ENCODE measurements at places on chromosomes 1 and 21.

- DNase-seq, result no peak
Measured at GRCh38 chr1:241888232-241888631, 40.2 kb downstream of the EXO1 start.

- no peak for DNase-seq
Measured at GRCh38 chr1:226976978-226977642, 37.0 kb downstream of the COQ8A start.

DNA sequence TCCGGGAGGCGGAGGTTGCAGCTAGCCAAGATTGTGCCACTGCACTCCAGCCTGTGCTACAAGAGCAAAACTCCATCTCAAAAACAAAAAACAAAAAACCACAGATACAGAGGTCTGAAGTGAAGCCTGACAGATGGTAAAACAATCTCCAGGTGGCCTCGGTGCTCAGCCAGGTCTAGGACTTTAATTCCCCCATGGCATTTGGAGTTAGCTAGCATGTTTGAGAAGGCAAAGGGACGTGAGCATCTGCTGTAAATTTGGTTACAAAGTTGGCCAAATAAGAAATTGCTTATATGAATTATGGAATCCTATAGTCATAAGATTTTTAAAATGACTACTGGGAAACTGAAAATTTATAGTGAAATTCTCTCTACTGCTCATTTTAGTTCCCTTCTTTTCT, 98.3 kb upstream of the FMN2 start:
- DNase-seq, result no peak

GRCh38 chr1:156388174-156389137, 19.4 kb downstream of the RHBG start:
- DNase-seq, result no peak

DNA sequence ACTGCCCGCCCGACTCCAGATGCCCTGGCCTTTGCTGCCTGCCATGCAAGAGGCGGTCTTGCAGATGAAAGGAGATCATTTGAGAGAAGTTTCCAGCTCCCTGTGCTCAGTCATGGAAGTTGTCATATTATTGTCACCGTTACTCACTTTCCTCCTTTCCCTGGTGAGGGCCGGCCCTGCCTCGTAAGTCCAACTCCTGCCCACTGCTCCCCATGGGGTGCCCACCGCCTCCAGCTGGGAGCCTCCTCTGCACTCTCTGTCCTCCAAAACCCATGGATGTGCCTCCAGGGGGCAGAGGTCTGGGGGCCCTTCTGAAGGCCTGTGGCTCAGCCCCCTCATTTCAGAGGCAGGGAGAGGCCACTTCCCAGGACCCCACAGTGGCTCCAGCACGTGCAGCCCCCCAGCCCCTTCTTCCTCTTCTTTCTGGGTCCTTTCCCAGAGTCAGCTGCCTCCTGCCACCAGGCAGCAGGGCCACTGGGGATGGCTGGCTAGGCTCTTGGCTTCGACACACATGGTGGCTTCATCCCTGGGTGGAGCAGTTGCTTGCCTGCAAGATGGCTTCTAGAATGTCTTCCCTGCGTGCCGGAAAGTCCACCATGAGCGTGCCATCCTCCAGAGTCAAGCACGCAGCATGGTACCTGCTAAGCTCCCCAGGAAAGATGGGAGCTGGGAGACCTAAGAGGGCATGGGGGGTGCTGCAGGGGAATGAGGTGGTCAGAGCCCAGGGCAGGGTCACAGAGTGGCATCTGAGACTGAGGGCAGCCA, 97.9 kb upstream of the RUNX3 start:
- DNase-seq, result no peak

- DNase-seq, result no peak
Measured at GRCh38 chr1:192660613-192661012, 24.7 kb downstream of the RGS13 start.

DNA sequence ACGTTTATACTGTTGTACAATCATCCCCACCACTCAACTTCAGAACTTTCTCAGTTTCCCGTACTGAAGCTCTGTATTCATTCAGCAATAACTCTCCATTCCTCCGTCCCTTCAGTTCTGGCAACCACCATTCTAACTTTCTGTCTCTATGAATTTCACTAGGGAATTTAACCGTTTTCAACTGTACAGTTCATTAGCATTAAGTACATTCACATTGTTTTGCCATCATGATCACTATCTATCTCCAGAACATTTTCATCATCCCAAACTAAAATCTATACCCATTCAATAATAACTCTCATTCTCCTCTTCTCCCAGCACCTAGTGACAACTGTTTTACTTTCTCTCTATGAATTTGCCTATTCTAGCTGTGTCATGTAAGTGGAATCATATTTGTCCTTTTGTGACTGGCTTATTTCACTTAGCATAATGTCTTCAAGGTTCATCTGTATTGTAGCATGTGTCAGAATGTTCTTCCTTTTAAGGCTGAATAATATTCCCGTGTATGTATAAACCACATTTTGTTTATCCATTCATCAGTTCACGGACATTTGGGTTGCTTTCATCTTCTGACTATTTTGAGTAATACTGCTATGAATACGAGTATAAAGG, 75.0 kb downstream of the CEP350 start:
- DNase-seq, result no peak

DNA sequence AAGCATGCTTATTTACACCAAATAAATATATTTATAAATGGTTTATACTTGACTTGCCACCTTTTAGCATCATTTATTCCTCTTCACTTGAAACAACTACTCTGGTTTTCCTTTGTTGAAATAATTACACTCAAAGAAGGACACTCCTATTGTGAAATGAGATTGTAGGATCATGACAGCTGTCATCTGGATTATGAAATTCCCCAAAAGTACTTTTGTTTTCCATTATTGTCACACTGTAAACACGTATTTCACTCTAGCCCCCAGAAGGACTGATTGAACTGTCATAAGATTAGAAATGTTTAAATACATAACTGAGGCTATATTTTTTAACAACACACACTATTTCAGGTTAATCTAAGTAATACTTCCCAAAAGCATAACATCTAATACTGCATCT, 593.8 kb downstream of the LRRIQ3 start:
- no peak for DNase-seq

DNA sequence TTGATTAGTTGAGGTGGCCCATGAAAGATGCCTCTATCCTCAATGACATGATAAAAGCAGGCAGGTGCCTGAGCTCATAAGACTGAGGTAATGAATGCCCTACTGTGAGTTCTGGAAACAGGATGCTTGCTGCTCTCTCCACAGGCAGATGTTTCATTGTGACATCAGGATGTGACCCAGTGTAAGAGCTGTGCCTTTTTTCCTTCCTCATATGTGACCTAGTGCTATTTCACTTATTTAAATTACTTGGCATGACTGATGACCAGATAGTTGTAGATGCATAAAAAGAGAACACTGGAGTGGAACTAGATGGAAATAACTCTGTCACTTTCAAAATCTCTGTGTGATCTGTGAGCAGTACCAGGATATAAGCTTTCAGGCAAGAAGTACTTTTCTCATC, 31.9 kb downstream of the KIF14 start:
- no peak for DNase-seq

- DNase-seq, result no peak
Measured at GRCh38 chr1:47834326-47834725, 162.9 kb downstream of the TRABD2B start.

DNA sequence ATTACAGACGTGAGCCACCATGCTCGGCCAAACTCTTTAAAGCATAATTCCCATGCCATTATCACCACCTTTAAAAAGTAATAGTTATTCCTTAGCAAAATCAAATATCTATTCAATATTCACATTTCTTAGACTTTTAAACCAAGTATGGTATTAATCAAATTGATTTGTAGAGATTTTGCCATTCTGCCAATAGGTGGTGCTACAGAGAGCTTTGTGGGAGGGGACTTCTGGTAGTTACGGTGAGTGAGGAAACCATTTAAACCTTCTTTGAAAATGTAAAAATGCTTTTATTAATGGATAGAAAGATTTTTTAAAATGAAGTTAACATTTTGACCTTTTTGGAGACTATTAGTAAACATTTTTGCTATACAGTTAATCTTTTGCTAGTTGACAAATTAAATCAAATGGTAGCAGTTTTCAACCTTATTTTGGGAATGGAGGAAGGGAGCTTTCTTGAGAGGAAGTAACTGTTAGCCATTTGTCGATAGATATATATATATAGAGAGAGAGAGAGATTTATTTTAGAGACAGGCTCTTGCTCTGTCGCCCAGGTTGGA, 19.3 kb downstream of the IARS2 start:
- no peak for DNase-seq

DNA sequence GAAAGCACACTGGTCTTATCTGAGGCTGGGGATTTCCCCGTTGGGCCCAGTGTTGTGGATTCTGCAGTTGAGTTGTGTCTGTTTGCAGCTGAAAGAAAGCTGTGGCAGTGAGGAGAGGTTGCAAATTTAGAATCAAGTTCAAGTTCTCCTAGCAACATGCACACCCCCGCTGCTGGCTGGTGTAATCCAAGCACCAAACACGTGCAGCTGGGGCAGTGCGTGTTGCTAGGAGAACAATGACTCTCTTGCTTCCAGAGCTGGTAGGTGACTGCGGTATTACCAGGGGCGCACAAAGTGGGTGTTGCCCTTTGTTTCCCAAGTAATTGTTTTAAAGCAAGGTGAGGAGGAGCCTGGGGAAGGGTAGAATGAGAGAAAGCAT, 91.5 kb downstream of the IER5 start:
- no peak for DNase-seq

DNA sequence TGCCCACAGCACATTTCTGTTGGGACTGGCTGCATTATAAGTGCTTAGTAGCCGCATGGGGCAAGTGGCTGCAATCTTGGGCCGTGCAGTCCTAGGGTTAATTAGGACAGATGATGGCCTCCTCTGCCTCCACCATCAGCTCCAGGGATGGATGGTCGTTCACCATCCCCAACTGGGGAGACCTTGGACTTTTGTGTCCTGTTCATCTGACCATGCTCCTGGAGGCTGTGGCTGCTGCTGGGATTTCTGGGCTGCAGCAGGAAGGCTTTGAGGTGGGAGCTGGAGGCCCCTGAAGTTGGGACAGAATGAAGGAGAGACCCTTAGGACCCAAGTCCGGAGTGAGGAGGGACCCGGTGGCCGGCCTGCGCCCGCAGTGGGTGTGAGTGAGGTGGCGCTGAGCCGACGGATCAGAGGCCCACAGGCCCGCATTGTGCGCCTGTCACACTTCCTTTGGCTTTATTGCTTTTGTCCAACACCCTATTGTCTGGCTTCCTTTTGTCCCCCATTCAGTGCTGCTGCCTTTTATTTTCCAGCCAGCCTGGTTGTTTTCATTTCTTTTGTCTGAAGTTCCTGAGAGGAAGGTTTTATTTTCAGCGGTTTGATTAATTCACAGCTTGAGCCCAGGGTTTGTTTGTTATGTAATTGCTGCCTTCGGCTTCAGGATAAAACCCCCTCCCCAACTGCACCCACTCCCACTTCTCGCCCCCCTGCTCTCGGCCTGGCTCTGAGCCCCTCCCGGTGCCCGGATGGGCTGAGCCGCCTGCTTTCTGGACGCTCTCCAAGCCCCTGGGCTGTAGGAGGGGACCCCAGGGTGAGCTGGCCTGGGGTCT, 35.6 kb downstream of the SOX13 start:
- DNase-seq, result no peak

GRCh38 chr1:110672001-110672752, 2.6 kb downstream of the KCNA3 start:
- DNase-seq, result peak; percentile 56

DNA sequence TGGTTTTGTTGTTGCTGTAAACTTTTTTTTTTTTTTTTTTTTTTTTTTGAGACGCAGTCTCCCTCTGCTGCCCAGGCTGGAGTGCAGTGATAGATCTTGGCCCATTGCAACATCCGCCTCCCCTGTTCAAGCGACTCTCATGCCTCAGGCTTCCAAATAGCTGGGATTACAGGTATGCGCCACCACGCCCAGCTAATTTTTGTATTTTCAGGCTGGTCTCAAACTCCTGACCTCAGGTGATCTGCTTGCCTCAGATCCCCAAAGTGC, 78.9 kb upstream of the SLC45A1 start:
- no peak for DNase-seq

GRCh38 chr21:42421018-42421793, 17.5 kb downstream of the UBASH3A start:
- DNase-seq, result no peak

DNA sequence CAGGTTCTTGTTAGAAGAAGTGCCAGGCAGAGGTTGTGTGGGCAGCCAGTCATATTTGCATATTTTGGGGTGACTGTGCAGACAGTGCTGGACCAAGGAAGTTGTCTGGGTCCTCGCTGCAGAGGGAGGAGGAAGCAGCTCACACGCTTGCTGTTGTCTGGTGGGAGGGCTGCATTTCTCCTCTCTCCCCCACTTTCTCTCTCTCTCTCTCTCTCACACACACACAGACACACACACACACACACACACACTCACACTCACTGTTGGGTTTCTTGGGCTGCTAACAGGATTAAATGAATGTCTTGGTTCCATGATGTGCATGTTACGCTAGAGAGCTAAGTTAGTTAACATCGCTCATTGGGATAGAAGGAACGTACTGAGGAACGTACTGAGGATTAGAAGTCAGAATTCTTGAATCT, 72.9 kb downstream of the AGPAT3 start:
- DNase-seq, result no peak

GRCh38 chr21:45432575-45433255, 27.8 kb downstream of the COL18A1 start:
- no peak for DNase-seq

GRCh38 chr1:206674745-206675175, 9.9 kb upstream of the MAPKAPK2 start:
- no peak for DNase-seq

GRCh38 chr1:50270926-50271325, 152.3 kb downstream of the DMRTA2 start:
- no peak for DNase-seq

DNA sequence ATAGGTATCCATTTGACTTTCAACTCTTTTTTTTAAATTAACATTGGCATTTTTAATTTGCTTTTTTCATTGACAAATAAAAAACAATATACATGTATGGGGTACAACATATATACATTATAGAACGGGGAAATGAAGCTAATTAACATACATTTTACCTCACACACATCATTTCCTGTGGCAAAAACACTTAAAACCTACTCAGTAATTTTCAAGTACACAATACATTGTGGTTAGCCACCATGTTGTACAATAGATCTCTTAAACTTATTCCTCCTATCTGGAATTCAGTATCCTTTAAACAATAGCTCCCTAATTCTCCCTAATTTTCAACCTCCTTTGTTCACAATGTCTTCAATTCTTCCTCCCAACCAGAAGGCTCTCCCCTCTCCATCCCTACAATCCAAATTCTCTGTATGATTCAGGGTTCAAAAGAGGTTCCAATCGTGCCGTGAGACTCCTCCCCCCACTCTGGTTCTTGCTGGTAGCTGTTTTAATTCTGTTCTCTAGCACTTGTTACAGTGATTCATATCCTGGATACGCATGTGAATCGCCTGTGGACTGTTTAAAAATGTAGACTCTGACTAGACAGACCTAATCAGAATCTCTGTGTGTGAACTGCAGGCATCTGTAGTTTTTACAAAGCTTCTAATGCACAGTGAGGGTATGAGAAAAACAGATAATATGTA, 87.6 kb upstream of the DUSP10 start:
- DNase-seq, result no peak

- no peak for DNase-seq
Measured at GRCh38 chr1:157404063-157404501, 148.2 kb downstream of the FCRL5 start.

GRCh38 chr1:152419917-152420316, 5.9 kb upstream of the CRNN start:
- no peak for DNase-seq

- DNase-seq, result no peak
Measured at GRCh38 chr1:224432672-224433040, 1.9 kb downstream of the WDR26 start.
